MV-4-11 (cell line): ENCODE measurements at places on chromosomes 1 and 21.
A peak's percentile ranks its signal among the peaks of the same experiment; 100 is the strongest.

DNA sequence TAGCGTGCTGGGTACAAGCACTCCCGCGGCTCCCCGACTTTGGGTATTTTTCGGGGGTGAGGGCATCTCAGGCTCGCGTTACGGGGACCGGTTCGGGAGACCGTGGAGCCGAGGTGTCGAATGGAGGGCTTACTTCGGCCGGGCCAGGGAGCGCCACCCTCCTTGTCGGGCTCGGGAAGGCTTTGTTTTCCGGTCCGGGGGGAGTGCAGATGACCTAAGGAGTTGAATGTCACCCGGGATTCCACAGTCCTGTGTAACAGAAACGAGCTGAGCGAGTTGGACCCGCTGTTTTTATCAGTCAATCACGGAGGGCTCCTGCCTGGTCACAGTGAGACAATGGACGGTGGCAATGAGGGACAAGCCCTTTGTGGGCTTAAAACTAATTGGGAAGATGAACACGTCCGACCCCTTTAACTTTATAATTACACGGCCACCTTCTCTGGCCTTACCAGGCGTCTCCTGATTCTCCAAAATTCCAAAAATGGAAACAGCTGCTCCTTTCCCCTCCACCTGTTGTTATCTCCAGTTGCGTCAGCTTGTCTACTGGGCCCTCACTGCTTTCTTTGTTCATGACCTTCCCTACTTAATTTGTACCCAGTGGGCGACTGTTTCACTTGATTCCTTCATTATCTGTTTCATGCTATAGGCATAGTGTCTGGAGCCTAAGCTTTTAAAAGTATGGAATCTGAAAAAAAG lies 929 bp upstream of the TRIM45 start:
- DNase-seq: no peak

- DNase-seq: no peak
Observed at GRCh38 chr1:60769082-60769481, 313.3 kb upstream of the NFIA start.

GRCh38 chr1:209132736-209133467 lies 450.6 kb upstream of the CAMK1G start:
- no peak for DNase-seq

GRCh38 chr1:201946224-201946908 lies at the start of gene LMOD1:
Gene LMOD1, minus strand, starts transcription at chr1:201946548. Its CDS starts 208 bp downstream, at chr1:201946340.
- no peak for DNase-seq

GRCh38 chr1:228082918-228083870 lies 686 bp downstream of the ARF1 start:
- peak; percentile 12 for DNase-seq

GRCh38 chr21:19321688-19322087 lies 918.1 kb upstream of the TMPRSS15 start:
- no peak for DNase-seq

DNA sequence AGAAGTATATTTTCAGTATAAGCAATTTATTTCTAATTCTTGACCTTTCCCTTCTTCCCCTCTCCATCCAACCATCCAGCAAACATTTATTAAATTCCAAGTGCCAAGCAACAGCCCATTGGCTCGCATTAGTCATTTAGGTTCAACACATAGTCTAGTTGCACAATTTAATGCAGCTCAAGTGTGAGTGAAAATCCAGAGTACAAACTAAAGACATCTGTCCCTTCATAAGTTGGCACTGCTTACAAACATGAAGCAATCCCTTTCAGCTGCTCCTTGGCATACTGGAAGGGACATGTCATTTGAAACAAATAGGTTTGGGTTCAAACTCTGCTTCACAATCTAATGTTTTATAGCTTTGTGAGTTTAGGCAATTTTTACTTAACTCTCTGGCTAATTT lies 10.7 kb downstream of the CASQ2 start:
- DNase-seq: no peak

DNA sequence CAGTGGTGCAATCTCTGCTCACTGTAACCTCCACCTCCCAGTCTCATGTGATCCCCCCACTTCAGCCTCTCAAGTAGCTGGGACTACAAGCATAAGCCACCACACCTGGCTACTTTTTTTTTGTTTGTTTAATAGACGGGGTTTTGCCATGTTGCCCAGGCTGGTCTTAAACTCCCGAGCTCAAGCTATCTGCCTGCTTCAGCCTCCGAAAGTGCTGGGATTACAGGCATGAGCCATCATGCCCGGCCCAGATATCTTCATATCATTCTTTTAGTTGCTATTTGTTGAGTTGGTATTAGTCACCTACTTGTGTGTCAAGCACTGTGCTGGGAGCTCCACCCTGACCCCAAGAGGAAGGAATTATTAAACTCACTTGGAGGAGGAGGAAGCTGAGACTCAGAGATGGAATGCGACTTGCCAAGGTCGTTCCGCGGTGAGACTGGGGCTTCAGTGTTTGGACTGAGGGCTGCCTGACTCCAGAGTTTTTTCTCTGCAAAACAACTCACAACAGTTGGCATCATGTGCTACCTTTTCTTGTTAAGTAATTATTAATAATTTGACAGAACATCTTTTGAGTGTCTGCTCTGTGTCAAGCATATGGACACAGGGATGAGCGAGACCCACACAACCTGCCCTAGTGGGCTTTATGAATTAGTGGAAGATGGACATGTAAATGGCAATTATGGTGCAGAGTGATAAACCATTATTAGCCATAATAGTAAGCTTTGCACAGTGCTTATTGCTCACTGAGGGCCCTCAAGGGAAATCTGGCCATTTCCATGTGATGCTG lies 132.0 kb downstream of the FOXD2 start:
- no peak for DNase-seq

GRCh38 chr21:43720539-43721166 lies 1.7 kb downstream of the PDXK start:
- no peak for DNase-seq

DNA sequence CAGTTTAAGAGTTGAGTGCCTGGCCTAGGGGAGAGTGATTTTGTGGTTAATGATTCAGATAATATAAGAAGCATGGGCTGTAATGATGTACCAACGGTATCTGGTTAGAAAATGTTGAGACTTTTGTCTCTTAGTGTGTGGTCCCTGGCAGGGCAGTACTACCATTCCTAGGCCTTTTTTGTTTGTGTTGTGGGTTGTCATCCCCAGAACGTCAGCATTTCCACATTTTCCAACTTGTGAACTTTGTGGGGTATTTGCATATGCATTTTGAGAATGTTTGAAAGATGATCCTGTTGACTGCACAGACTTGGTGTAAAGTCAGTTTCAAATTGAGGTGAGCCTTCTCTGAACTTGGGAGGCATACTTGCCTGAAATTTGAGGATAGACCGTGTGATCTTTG lies 11.4 kb downstream of the NEK7 start:
- no peak for DNase-seq

DNA sequence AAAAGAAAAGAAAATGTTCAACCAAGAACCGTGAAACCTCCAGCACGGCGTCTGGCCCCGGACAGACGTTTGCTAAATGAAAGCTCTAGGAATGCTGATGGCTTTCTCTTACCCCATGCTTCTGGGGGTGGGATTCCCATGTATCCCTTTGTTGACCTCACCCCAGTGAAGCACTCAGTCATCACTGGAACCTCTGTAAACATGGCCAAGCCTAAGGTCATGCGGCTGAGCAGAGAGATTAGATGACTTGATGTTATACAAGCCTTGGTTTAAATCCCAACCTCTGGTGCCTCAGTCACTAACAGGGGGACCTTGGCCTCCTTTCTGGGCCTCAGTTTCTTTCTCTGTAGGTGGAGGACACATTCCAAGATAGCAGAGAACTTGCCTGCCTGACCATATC lies 2.8 kb upstream of the MYOM3 start:
- no peak for DNase-seq

GRCh38 chr21:42685036-42685435 lies 31.6 kb downstream of the PDE9A start:
- no peak for DNase-seq

- no peak for DNase-seq
Observed at GRCh38 chr1:81950037-81950436, 149.3 kb downstream of the ADGRL2 start.

- DNase-seq: peak; percentile 81
Observed at GRCh38 chr1:235831148-235831547, 35.6 kb downstream of the LYST start.

DNA sequence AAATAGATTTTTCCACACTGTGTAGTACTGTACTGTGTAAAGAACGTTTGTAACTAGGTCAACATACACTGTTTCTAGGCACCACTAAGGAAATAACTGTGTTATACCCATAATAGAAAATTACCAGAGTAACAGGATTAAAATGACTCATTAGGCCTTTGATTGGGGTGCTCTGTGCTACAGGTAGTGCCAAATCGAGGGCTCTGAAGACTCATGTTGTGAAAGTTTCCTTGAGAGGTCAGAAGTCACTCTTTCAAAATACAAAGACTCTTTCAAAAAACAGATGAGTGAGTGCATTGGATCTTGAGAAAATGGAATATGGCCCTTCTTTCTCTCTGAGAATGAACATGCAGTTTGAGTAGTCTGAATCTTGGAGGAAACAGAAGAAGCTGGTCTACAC lies 143.0 kb downstream of the MRPL39 start:
- DNase-seq: no peak

DNA sequence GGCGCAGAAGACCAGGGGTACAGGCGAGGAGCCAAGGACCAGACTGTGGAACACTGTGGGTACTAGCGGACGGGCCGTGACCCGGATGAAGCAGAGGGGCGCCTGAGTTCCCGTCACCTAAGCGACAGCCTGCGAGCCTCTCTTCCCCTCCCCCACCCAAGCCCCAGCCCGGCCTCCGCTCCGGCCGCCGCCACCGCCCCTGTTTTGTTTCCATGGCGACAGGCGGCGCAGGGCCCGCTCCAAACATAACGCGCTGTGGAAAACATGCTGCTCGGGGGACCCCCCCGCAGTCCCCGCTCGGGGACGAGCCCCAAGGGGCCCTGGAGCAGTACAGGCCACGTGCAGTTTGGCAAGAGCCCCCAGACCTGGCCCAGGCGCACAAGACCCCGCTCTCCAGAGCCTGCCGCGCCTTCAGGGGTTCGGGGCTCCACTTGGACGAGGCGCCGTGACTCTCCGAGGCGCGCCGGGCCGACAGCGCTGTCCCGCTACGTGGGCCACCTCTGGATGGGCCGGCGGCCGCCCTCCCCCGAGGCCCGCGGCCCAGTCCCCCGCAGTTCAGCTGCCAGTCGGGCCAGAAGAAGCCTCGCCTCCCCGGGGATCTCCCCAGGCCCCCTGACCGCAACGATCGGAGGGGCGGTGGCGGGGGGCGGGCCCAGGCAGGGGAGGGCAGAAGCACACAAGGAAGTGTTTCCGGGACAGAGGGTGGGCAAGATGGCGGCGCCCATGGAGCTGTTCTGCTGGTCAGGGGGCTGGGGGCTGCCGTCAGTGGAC lies at the start of gene MTX1:
TSS of gene MTX1 (plus strand) at position 155 of the 771 bp plus-strand sequence. CDS start at position 265, 110 bp downstream.
- peak; percentile 65 for DNase-seq

DNA sequence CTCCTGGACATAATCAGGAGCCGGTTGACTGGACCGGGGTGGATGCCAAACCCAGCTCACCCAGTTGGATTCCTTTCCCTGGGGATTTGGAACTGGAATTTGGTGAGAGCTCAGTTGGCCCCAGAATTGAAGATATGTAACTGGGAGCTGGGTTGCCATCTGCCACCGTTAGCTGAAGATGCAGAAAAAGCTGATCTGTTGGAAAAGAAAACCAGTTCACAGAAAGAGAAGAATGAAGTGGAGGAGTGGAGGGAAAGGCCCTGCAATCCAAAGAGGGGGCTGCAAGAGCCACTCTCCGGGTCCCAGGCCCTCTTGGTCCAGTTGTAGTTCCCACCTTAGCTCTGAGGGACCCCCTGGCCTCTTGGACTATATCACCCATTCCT lies 16.0 kb downstream of the TEX35 start:
- no peak for DNase-seq

DNA sequence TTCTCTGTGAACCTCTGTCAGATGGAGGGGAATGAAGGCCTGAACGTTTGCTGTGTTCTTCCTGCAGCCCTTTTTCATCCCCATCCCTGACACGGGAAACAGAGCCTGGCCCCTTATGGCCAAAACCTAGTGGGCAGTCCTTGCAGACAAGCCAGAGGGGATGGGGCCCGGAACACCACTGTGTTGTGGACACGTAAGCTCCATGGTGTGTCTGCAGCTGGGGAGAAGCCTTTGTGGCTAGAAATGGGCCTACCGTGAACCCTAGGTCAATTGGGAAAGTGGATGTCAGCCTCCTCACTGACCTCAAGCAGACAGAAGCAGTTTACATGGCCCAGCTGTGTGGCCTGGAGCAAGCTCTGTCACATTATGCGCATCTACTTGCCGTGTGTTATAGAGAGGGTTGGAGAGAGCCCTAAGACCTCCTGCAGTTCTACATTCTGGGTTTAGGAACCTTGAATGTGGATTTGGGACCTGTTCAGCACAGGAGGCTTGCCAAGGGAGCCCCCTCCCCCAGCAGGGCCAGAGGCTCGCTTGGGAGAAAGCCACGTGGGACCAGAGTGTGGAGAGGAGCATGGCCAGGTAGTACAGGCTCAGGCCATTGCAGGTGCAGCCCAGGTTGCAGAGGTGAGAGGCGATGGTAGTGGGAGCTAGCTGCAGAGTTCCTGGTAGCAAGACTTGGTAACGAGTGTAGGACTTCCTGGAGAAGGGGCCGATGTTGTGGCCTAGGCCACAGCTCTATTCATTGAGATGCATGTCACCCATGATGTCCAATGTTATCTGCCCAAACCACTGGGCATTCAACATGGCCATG lies 20.7 kb downstream of the PARS2 start:
- no peak for DNase-seq

DNA sequence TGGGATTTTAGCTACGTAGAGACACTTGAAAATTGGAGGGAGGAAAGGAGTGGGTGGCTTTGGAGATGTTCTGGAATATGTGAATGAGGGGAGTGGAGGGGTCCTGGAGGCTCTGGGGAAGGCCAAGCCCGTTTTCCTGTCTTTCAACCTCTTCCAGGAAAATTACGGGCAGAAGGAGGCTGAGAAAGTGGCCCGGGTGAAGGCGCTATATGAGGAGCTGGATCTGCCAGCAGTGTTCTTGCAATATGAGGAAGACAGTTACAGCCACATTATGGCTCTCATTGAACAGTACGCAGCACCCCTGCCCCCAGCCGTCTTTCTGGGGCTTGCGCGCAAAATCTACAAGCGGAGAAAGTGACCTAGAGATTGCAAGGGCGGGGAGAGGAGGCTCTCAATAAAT lies 442 bp upstream of the RUSC1 start:
- DNase-seq: peak; percentile 38
